ENCODE measurements at places on chromosomes 7 and 10. TPM values are rescaled to one million over a fixed set of nuclear protein-coding genes. Genes with fewer than 3 reads are reported as not detected.

Gene UBE2D1
- total RNA-seq: 17.4 TPM

Gene CALN1
- not detected for total RNA-seq

Gene HYAL4
- total RNA-seq: not detected

DNA sequence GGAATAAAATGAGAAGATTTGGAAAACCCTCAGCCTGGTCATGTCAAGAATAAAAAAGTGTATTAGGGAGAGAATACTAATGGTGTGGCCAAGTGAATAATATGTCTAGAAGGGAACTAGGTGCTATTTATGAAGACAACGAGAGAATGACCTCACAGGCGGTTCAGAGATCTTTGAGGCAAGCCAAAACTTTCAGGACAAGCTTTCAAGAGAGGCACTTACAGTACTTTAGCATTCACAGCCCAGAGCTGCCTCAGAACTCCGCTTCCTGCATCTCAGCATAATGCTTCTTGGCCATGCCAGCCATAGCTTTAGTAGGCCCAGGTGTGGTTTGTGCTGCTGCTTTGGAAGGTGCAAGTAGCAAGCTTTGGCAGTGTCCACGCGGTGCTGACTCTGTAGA is 37.2 kb upstream of the CCDC7 start:
- H3K4me3 ChIP-seq: no peak overlapping the region
- no peaks in the 10 kb centered on the region for H3K36me3 ChIP-seq
- H3K27ac ChIP-seq: no peak overlapping the region

DNA sequence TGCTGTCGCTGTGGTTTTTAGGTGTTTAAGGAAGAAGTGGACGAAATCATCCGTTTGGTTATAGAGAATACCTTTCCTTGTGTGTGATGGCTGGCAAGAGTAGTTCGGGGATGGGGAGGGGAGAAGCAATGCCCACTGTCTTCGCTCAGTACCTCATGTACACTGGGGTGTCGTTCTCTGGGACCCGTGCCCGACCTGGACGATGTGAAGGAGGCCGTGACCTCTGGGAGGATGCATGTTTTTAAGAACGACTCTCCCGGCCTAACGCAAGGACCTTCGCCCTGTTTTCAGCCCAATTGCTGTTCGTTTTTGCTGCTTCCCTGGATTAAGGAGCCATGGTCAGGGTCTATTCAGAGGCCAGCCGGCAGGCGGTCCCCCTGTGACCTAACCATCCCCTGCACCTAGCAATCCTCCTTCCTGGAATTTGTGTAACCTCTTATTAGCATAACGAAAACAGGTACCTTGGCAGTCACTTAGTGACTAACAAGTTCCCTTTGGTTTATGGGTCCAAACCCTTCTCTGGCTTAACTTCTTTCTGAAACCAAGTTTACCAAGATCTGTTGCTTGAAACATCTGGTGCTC is 1.3 kb downstream of the NFE2L3 start:
- peak overlapping the region; percentile 55 for H3K4me3 ChIP-seq
- H3K4me1 ChIP-seq: peaks cover 19% of the 10 kb centered on the region
- H3K36me3 ChIP-seq: no peaks in the 10 kb centered on the region
- no peak for DNase-seq

GRCh38 chr7:158270106-158270775 is 317.4 kb downstream of the PTPRN2 start:
- peaks cover 48% of the 10 kb centered on the region for H3K27me3 ChIP-seq
- H3K27ac ChIP-seq: no peak overlapping the region
- DNase-seq: no peak
- no peaks in the 10 kb centered on the region for H3K36me3 ChIP-seq

Gene NOM1
- 12.6 TPM for total RNA-seq

DNA sequence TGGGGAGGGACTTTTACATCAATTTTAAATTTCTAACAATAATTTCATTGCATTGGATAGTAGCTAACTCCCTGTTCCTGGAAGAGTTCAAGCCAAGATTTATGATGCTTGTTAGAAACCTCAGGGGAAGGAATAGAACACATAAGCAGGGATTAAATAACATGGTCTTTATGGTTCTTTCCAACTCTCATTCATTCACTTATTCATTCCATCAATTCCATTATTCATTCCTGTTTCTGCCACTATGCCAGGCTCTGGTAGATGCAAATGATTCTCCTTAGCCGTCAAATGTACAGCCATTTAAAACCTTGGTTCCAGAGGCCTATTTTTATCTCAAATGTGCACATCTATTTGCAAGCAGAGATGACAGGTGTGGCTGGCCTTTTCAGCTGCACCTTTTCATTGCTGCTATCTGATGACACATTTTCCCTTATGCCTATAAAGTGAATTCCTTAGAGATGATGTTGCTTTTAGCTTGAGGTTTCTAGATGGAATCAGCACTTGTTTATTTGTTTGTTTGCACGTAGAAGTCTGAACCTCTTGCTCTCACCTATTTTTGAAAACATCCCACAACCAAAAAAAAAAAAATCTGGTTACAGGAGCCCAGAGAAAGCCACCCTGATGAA is 205.7 kb upstream of the IGFBP3 start:
- DNase-seq: no peak
- no peaks in the 10 kb centered on the region for H3K27me3 ChIP-seq
- H3K27ac ChIP-seq: no peak overlapping the region
- no peaks in the 10 kb centered on the region for H3K36me3 ChIP-seq
- H3K4me1 ChIP-seq: no peaks in the 10 kb centered on the region
- no peak overlapping the region for H3K4me3 ChIP-seq

DNA sequence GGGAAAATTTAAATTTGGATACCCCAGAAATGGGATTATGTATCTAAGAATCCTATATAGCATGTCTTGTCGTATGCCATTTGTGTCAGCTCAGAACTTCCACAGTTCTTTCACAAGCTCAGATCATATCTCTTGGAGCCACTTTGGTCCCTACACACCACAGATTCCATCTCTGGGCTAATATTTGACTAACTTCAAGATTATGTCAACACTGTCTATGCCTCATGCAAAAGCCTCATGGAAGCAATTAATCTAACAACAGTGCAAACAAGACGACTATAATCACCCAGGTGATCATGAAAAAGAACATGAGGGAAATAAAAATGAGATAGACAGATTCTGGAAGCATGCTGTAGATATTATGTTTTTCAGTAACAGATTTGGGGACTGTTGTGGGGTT is 189.1 kb downstream of the LRRTM3 start:
- DNase-seq: no peak
- no peaks in the 10 kb centered on the region for H3K27me3 ChIP-seq
- no peak overlapping the region for H3K4me3 ChIP-seq
- H3K4me1 ChIP-seq: no peaks in the 10 kb centered on the region
- no peak overlapping the region for H3K27ac ChIP-seq
- H3K36me3 ChIP-seq: no peaks in the 10 kb centered on the region

Gene C10orf67
- not detected for total RNA-seq

Gene ITPRIP
- total RNA-seq: 18.7 TPM

All from esophagus muscularis mucosa (tissue), 4 donors.